ENCODE measurements at places on chromosomes 3 and 15.

GRCh38 chr3:23071758-23072157 lies 131.4 kb upstream of the UBE2E2 start:
- no peak for DNase-seq

- DNase-seq, result no peak
Measured at GRCh38 chr15:86973284-86973844, 893.7 kb downstream of the AGBL1 start.

DNA sequence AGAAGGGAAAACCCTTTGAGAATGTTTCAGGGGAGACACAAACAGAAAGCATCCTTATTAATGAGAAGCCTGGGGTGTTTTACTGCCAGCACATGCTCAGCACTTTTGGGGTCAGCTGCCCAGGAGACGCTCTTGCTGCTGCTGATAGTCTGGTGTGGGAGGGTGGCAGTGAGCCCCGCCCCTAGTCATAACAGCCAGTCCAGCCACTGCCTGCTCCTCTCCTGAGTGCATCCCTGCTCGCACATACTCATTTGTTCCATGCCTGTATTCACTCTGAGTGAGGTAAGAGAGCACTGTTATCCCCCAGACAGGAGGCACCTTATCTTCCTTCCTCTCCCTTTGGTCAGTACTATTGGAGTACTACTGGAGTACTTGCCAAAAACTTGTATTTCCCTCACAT lies 101.3 kb downstream of the ETFA start:
- no peak for DNase-seq

GRCh38 chr15:94670438-94671034 lies 439.2 kb downstream of the MCTP2 start:
- DNase-seq, result peak; percentile 58

DNA sequence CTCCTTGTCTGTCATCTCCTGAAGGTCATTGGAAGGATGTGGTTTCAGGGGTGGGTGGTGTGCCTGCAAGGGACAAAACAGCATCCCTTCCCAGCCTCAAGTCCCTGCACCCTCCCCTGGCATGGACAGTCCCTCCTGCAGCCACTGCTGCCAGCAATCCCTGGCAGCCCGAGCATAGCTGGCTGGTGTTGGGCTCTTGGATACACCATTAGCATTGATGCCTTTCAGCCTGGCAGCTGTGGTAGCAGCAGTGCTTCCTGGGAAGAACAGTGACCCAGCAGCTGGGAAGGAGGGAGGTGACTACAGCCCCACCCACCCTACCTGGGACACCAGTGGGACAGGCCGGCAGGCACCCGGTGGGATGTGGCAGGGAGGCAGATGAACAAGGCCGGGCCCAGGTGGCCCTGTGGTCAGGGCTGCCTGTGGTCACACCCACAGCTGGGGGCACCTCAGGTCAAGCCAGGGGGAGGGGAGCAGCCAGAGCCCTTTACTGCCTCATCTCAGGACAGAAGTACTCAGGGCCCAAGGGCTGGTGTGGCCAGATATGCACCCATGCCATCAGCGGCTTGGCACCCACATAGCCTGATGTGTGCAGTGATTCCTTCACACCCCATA lies 32.9 kb upstream of the TMEM115 start:
- no peak for DNase-seq

GRCh38 chr3:49273825-49274532 lies 3.1 kb downstream of the C3orf62 start:
- DNase-seq, result peak; percentile 24

DNA sequence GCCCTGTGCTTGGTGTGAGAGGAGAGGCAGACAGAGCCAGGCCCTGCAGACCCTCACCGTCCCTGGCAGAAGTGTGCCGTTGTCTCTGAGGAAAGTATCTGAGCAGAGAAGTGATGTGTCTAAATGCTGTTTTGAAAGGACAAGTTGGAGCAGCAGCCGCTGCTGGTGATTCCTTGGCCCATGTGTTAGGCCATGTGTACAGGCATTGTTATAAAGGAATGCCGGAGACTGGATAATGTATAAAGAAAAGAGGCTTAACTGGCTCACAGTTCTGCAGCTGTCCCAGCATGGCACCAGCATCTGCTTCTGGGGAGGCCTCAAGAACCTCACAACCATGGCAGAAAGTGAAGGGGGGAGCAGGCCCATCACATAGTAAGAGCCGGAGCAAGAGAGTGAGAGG lies 334.6 kb upstream of the ATP10A start:
- DNase-seq, result no peak

DNA sequence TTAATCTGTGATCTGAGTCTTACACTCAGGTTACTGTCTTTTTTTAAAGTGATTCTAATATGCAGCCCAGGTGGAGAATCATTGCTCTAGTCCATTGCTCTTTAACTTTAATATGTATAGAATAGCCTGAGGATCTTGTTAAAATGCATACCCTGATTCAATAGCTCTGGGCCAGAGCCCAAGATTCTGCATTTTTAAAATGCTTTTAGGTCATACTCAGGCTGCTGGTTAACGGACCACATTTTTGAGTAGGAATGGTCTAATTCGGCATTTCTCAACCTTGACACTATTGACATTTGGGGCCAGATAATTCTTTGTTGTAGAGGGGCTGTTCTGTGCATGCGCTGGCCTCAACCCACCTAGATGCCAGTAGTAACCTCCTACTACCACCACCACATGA lies 20.9 kb upstream of the FSTL1 start:
- DNase-seq, result no peak

DNA sequence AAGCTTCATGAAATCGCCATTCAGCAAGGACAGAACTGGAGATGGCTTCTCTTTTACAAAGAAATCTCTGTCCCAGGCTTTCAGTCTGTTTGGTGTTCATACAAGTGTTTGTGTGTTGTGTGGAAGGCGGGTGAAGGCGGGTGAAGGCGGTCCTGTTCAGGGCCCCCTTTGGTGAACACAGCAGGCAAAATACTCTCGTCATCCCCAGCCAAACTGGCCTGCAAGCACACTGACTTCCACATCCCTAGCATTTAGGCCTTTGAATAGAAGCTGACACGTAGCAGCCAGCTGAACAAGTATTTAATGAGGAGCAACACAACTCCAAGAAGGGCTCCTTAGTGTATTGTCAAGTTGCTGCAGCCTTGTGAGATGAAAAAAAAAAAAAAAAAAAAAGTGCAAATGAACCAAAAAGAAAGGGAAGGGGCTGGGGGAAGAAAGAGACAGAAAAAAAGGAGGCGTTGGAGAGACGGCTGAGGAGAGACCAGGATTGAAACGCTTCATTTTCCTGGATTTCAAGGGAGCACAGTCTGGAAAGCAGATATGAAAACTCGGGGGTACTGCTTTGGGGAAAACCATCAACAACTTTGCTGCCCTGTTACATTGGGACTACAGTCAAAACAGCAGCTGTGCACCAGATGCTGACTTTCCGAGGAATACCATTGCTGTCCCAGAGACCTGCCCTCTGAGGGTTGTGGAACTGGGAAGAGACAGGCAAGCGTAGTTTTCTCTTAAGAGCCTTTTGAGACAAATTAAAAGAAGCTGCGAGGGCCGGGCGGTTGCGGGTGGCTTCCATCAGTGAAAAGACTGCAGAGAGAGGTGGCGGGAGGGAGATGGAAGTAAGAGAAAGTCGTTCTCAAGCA lies 74.6 kb downstream of the TGFBR2 start:
- no peak for DNase-seq

DNA sequence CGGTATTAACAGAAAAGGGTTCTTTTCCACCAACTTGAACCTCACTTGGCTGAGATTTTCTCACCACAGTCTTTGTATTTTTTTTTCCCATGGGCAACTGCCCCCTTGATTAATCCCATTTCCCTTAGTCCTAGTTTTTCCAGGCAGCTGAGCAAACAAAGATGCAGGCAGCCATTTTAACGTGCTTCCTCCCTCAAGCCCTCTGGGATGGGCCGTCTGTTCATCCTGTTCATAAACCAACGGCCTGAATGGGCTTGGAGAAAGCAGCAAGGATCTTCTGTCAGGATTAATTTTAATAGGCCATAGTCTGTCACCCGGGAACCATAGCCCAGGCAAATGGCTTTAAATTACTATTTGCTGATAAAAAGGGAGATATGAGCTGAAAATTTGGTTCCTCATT lies 10.4 kb upstream of the POLR2M start:
- no peak for DNase-seq

- no peak for DNase-seq
Measured at GRCh38 chr3:105359098-105359762, 7.5 kb upstream of the ALCAM start.

DNA sequence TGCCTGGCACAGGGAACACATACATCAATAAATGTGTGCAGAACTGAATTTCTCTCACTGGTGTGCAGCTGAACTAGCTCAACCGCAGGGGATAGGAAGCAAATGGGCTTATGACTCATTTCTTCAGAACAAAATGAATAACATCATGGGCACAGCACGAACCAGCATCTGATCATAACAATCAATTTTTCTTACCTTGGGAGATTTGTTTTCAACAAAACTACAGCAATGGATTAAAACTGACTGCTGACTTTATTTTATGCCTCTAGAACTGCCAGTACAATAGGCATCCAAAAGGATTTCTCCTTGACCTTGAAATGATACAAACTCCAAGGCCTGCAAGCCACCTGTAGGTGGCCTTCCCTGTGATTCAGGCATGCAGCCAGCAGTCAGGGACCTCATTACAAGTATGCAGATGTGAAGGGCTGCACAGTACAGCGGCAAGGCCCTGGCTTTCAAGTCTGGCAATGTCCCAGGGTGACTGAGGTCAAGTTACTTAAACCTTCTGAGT lies 26.1 kb downstream of the TAMM41 start:
- peak; percentile 21 for DNase-seq

- no peak for DNase-seq
Measured at GRCh38 chr3:50442945-50443579, 60.4 kb downstream of the CACNA2D2 start.

GRCh38 chr15:36753173-36753572 lies 173.7 kb downstream of the CDIN1 start:
- DNase-seq, result no peak

DNA sequence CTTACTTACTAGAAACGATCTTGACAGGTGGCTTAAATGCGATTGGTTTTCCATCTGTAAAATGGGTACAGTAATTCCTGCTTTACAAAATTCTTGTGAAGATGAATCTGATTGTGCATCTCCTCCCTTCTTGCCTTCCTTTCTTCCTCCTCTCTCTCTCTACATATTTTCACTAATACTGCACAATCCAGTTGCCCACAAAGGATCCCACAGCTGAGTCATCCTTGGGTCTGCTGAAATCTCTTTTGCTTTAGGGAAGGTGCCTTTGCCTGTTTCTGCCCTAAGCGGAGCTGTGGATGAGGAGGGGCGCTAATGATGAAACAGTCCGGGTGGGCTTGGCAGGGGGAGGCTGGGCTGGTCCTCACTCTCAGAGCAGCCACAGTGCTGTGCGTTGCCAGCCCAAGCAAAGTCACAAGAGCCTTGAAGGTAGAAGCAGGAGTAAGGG lies 46.1 kb downstream of the AMOTL2 start:
- no peak for DNase-seq

DNA sequence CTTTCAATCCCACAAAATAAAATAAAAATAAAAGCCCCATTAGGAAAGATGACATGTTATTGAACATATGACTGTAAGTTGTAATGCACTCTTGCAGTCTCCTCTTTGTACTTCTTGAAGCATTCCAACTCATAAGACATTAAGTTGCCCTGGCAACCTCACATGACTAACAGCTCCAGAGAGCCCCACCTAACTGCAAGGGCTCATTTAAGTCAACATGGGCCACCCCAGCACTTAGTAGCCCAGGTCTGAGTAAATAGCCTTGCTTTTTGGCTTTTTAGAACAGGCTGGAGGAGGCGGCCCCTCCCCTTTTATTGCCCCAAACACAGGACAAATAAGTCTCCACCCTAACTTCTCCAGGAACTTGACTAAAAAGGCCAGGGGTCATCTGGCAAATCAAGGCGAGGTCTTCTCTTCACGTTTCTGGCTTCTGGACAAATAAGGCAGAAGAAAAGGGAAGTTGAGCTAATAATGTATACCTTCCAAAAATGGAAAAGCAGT lies 135.1 kb downstream of the TMCO5A start:
- peak; percentile 78 for DNase-seq

DNA sequence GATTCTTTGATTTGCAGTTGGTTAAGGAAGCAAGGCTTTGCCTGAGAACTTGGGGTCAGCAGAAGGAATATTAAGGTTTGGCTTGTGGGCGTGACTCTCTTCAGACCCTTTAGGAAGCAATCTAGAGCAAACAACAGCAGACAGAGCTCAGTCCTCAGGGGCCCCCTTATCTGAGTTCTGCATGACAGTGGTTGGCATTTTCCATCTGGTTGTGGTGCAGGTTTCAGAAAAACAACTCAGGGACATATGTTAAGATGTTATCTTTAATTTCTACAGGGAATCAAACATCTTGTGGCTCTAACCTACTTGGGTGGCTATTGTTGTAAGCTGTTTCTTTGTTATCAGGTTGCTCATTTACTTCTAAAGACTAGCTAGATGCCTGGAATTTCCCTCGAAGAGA lies 141.4 kb downstream of the VPS8 start:
- DNase-seq, result no peak

GRCh38 chr3:169822091-169822490 lies 9.4 kb upstream of the LRRC34 start:
- DNase-seq, result no peak

DNA sequence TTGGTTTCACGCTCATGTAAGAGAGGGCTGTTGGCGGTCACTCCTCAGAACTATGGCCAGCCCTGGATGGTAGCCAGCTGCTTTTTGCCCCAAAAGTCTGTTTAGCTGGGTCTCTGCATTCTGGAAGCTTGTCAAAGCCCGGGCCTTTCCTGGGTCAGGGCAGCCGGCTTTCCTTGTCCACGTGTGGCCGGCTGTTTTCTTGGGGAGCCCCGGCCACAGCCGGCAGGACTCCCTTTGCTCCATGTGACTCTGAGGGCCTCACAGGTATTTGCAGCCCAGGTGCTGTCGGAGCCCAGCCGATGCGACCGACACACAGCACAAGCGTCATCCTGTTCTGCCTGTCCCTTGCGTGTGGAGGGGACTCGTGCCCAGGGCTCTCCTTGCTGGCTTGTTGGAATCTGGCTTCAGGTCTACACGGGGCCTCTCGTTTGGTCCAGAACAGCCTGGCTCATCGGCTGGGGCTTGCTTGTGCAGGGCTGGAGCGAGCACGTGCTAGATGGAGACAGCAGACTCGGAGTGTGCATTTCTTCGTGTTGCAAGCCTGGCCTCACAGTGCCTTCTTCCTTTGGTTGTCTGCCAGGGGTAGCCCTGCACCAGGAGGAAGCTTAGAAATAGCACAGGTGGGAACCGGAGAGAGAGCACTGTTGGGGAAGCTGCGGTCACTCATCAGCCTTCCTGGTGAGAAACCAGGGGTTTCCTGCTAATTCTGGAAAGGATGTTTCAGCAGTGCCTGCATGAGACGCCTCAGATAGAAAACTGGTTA lies 51.5 kb downstream of the PGPEP1L start:
- no peak for DNase-seq

DNA sequence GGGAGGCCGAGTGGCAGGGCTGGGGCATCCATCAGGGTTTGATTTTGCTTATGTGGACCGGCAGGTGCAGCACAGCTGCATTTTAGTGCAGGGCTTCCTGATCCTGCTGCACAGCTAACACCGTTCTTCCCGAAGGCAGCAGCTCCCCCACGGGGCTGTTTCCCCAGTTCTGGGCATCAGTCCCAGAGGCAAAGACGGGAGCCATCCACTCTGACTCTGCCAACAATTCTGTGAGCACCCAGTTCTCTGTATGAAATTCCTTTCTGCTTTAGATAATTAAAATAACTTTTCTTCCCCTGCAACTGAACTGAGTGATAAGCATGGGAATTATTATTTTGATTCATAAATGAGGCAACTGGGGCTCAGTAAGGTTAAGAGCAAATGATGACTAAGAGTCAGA lies 262.9 kb upstream of the ATP10A start:
- no peak for DNase-seq
